ENCODE measurements at places on chromosomes 11 and 22. TPM values are rescaled to one million over a fixed set of nuclear protein-coding genes. Genes with fewer than 3 reads are reported as not detected.

DNA sequence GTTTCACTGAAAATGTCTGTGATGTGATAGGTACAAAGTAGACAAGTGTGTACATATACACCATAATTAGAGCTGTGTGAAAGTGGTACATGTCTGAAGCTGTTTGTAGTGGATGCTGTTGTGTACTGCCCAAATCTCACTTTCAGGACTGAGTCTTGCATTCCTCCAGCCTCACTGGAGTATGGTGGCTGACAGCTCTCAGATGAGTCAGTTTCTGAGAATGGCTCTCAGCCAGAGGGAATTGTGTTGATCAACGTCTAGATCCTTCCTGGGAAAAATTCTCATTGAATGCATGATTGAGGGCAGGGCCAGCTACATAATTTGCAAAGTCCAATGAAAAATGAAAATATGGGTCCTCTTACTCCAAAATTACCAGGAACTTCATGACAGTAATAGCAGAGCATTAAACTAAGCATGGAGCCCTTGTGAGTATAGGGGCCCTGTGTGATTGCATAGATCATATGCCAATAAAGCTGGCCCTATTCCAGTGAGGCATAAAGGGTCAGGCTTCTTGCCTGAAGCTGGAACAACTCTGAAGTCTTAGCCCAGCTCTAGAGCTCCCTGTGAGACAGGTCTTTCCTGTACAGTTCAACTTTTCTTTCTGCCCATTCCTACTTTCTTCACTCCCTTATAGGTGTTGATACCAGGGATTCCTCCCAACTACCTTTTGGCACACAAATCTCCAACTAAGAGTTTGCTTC, 10.8 kb upstream of the CYP2R1 start:
- no peak for DNase-seq

TBX1 gene
- polyA plus RNA-seq: 17.2 TPM

DNA sequence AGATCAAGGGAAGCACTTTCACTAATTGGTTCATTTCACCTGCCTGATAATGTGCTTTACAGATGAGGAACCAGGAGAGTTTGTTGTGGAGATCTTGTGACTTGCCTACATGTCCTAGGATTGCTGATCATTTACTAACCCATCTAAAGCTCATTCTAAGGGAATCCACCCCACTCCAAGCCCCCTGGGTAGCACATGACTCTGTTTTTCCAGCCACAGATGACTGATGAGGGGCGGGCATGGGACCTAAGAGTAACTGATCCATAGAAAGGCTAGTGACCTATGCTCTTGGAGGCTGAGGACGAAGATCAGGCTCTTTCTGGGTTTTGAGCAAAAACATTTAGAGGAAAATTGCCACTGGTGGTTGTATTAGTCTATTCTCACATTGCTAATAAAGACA, 378.1 kb downstream of the CADM1 start:
- DNase-seq: no peak

- no peak for DNase-seq
These were observed 1085.9 kb downstream of the TBC1D22A start for GRCh38 chr22:47848184-47848920.

DNA sequence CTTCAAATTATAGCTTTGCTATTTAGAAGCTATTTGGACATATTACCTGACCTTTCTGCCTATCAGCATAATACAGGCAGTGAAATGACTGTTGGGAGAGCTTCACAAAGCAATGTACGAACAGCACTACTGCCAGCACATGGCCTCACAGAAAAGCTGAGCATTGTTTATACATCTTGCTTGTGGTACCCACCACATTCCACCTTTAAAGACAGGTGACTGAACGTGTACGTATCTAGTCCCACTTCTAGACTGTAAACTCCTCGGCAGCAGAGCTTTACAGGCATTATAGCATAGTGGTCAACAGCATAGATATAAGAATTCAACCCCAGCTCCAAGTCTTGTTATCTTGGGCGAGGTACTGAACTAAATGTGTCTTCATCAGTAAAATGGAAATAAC, 1.6 kb downstream of the JOSD1 start:
- DNase-seq: no peak

ANGPTL5 gene
- polyA plus RNA-seq: not detected

ZP1 gene
- polyA plus RNA-seq: 0.36 TPM

RAC2 gene
- 5.6 TPM for polyA plus RNA-seq

TNNI2 gene
- polyA plus RNA-seq: 3,747 TPM

DNA sequence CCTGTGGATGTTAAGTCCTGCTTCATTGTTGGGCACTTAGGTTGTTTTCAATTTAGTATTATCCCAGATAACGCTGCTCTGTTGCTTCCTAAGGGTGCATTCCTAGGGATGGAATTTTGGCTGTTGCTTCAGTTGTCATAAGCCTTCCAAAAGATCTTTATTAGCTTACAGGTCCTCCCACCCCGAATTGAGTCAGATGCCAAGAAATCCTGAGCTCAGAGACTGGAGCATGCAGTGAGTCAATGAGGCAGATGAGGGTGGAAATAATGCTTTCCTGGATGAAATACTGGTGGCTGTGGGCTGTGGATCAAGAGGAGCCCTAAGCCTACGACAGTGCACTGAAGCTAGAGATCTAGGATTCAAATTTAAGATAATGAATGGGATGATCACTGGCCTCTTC, 10.7 kb upstream of the IL18BP start:
- no peak for DNase-seq

PRAME gene
- polyA plus RNA-seq: not detected

GRCh38 chr11:109859045-109859724, 234.0 kb upstream of the ZC3H12C start:
- no peak for DNase-seq

GRCh38 chr11:76835928-76836612, 24.6 kb upstream of the ACER3 start:
- DNase-seq: peak; percentile 26

DNA sequence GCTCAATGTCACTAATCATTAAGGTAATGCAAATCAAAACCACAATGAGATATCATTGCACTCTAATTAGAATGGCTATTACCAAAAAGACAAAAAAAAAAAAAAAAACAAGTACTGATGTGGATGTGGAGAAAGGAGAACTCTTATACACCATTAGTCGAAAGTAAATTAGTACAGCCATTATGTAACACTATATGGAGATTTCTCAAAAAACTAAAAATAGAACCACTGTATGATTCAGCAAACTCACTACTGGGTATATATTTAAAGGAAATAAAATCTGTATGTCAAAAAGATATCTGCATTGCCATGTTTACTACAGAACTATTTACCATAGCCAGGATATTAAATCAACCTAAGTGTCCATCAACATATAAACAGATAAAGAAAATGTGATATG, 265.4 kb upstream of the ARHGAP20 start:
- no peak for DNase-seq

GRCh38 chr11:79346021-79346420, 94.8 kb downstream of the TENM4 start:
- DNase-seq: no peak

GRCh38 chr11:87432022-87432421, 394.3 kb downstream of the TMEM135 start:
- DNase-seq: peak; percentile 34

OR4D6 gene
- polyA plus RNA-seq: not detected

DNA sequence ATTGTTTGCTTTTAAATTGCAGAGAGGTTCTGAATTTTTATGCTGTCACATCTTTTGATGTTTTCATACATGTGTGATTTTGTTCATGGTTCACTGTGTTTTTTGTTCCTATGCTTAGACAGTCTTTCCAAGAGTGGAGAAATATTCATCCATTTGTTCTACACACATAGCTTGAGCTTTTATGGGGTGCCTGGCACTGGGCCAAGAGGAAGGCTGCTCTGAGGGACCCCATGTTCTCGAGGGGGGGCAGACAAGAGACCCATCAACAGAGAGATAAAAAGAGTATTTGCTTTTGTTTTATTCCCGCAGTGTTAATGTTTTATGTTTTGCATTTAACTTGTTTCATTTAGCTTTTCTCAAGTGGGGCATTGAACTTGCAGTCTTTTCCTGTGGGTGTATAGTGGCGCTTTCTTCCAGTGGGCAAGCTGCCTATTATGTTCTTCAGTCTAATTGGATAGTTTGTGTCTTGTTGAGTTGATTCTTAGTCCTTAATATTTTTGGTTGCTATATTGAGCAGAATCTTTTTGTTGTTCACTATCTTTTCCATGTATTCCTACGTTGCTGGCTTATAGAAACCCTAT, 57.7 kb downstream of the CABIN1 start:
- no peak for DNase-seq

FXYD2 gene
- polyA plus RNA-seq: 2.2 TPM

DNA sequence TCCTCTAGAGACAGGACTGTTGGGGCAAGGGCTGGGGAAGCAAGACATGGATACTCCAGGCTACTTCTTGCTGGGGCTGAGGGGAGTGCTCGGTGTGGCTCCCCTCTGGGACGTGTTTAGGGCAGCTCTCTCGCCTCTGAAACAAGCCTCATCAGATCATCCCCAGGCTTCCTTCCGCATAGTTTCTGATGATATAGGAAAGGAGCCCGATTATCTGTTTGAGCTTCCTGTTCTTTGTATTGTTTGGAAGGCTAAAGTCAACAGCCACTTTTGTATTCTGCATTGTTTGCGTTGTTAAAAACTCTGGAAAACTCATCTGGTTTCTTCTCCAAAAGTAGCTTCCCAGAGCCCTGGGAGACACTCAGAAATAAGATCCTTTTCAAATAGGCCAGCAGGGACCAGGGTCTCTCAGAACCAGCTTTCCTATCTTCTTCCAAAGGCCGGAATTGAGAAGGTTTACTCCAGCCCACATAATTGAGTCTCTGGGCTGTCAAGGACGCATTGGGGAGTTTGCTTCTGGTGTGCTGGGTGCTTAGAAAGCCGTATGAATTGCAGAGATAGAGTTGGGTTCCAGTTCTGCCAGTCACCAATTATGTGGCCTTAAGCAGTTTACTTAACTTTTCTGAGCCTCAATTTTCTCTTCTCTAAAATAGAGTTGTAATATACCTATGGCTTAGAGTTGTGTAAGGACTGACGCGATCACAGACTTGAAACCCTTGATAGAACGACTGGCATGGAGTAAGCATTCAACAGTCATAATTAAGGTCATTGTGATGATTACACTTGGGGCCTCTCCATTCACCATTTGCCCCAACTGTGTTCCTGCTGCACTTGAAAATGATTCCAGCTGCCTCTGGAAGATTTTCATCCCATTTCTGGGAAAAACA, 19.1 kb downstream of the CD44 start:
- DNase-seq: no peak

DNA sequence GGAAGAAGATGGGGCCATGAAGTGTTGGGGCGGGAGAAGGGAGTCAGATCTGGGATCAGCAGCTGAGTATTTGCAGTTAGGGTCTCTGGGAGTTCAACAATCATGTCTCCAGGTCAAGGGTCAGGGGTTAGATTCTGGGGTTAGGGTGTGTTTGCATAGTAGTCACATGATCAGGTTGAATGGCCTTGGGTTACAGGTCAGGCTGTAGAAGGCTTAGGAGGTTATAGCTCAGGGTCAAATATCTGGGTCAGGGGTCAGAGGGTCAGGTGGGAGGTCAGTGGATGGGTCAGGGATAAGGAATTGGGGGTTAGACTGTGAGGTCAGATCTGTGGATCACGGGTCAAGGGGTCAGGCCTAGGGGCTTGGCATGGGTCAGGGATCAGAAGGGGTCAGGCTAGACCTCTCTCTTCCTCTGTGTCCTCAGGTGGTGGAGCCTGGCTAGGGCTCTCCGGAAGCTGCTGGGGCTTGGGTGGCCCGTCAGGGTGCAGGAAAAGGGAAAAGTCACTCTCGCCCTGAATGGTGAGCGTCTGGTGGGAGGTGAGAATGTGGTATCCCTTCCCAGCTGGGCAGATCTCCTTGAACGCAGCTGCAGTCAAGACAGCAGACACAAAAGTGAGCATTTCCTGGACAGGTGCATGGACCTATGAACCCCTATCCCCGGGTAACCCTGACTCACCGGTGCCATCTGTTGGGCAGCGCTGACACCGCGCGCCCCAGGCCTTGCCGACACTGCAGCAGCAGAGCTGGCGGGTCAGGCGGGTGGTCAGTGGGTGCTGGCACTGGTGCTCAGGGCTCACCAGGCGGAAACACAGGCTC, 6.4 kb downstream of the LTBP3 start:
- DNase-seq: no peak

LIF gene
- polyA plus RNA-seq: 0.90 TPM

DNA sequence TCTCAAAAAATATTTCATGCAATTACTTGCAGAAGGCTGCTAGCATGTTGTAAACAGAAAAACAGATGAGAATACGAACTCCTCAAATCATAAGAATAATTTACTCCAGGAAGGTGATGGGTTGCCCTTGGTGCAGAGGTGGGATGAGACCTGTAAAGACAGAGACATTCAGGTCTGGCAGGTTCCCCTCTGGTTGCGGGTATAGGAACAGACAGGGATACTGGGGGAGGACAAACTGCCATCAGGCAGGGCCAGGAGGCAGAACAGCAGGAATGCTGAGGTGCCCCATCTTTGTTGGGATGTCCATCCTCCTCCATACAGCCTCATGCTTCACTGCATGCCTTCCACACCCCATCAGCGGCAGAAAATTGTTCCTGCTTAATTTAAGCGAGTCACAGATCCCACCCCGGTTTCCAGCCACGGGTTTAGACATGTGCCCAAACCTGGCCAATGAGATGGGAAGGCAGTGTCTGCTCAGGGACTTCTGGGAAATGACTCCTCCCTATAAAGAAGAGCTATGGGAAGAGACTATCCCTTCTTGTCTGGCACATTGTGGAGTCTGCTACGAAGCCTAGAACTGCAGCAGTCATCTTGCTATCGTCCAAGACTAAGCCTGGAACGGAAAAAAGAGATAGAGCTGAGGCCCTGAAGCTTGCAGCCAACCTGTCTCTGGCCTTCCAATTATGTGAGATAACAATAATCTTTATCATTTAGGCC, 23.1 kb upstream of the IRAG1 start:
- DNase-seq: no peak

DNA sequence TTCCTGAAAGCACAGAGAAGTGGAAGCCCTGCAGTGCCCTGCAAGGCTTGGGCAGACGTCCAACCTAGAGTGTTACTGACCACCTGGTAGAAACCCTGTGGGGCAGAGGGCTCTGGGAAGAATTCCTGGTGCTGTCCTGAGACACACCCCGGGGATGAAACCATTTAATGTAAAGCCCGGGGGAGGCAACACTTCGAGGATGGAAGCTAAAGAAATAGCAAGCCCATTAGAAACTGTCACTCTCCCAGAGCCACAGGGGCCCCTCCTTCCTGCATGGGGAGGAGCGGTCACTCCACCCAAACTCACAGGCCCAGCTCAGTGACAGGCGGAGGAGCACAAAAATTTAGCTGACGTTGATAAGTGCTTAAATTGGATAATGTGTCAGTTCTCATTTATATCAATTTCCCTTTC, 57.6 kb downstream of the NRXN2 start:
- DNase-seq: no peak

DNA sequence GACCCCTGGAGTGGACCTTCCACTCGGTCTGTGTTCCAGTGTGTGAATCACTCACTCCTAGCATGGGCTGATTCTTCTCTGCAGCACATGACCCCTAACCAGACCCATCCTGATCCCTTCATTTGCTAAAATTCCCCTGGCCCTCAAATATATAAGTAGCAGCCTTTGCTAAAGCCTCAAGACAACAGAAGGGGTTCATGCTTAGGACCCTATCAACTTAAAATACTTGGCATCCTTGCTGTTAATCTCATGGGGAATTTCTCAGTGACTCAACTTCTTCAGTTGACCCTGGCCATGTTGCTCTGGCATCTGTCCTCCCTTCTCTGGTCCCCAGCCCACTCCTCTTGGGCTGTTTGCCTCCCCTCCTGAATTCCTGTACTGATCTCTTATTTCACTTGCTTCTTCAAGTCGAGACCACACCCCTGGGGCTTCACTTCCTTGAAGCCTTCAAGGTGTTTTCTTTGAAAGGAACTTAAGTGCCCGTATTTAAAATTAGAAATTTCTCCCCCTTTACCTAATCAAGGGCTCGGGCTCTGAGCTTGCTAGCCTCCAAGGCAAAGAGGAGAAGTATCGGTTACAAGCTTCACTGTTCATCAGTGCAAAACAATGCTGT, 23.6 kb downstream of the NNMT start:
- DNase-seq: no peak
